ENCODE measurements at places on chromosomes 7 and 10. TPM values are rescaled to one million over a fixed set of nuclear protein-coding genes. Genes with fewer than 3 reads are reported as not detected.

- DNase-seq: no peak
Observed at GRCh38 chr10:34962866-34963265, 127.3 kb downstream of the CUL2 start.

GRCh38 chr7:51456431-51457060 is 139.9 kb upstream of the COBL start:
- DNase-seq: no peak

DNA sequence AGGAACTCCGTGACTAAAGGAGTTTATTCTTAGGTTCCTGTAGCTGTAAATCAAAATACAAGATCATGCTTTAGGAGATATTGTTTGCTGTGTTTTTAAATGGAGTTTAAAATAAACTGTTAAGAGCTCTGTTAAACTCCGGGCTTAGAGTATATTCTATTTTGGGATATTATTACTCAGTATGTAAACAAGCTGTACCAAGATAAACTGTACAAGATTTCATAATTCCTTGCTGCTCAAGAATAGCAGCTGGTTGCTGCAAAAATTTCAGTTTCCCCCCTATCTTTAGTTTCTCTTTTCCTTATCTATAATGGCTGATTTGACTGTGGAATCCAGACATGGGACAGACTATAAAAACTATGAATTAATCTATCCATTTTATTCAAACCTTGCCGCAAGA is 215.7 kb downstream of the HTR7 start:
- DNase-seq: no peak

SEM1 gene
- polyA plus RNA-seq: 117 TPM

GRCh38 chr10:119806334-119807130 is 66.1 kb downstream of the MCMBP start:
- no peak for DNase-seq

DNA sequence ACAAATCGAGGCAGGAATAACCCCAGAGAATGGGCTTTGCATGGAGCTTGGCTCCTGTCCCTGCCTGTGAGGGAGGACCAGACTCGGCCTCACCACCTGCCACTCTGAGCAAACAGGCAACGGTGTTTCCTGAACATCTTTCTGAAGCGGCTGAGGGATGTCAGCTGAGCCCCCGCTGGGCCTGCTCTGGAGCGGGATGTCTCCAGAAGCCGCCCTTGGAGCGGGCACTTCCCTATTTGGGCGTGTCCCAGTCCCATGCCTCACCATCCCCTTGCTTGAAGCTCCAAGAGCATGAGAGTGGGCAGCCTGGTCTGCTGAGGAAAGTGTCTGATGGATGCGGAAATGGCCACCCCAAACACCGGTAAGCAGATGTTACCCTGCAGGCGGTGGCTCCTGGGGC is 10.2 kb downstream of the ALKBH4 start:
- DNase-seq: no peak

RAPGEF5 gene
- polyA plus RNA-seq: 14.6 TPM

- no peak for DNase-seq
Observed at GRCh38 chr10:79403441-79404230, 41.8 kb downstream of the ZCCHC24 start.

ACTR3C gene
- polyA plus RNA-seq: 1.3 TPM

DNA sequence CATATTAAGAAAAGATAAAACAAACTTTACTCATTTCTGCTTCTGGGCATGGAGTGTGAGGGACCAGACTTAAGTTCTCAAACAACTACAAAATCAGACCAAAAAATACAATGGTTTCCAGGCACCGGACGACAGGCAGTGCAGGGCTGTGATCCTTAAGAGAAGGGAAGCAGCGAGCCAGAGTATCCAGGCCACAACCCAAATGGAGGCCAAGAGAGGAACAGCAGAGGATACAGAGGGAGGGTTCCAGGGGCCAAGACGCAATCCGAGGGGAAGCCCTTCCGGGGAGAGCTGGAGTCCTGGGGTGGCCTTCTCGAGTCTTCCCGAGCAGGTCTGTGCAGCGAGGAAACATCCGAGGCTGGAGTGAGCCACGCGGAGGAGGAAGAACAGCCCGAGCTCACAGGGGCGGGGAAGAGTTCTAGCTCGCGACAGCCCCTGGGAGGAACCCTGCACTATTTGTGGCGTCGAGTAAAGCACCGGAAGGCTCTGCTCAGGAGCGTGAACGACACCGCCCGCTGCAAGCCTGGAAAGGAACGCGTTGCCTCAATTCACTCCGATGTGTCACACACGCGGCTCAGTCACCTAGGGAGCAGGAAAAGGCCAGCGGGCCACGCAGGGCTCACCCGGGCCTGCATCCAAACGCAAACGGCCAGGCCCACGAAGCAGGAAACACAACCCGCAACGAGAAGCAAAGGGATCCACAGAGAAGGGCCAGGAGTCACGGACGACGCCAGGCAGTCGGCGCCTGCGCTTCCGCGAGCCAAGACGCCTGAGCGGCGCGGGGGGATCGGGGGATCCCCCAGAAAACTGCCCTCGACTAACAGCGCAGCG is 933 bp upstream of the RNF32 start:
- peak; percentile 19 for DNase-seq

DNA sequence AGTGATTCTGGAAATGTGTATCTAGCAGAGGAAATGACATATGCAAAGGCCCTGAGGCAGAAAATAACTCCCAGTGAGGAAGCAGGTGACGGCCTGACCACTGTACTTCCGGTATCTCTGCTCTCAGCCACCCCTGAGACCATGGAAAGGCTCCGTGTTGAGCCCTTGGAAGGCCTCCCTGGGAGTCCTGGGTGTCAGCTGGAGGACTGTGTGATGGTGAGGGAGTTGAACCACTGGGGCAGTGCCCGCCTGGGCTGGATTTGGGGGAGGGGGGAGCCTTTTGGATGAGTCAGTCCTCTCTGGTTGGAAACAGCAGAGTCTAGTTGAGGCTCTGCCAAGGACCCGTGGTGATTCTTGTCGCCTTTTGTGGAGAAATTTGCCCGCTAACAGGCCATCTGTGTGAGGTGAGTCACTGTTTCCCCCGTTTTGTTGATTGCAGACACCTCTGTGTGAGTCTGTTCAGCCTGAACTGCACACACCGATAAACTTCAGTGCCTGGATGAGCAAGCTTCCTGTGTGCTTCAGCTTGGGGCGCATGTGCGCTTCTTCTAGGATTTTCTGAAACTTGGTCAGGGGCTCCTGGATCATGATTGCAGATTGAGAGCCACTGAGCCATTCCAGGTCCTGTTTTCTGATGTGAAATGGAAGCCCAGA is 98.6 kb downstream of the GRK5 start:
- peak; percentile 47 for DNase-seq

- DNase-seq: peak; percentile 95
Observed at GRCh38 chr7:5596046-5596895, 172.6 kb upstream of the TNRC18 start.

GRCh38 chr7:5519515-5519928 is 95.9 kb upstream of the TNRC18 start:
- no peak for DNase-seq

- DNase-seq: no peak
Observed at GRCh38 chr7:121578669-121579068, 182.6 kb upstream of the FAM3C start.

NPC1L1 gene
- polyA plus RNA-seq: 0.08 TPM

- DNase-seq: no peak
Observed at GRCh38 chr10:60856405-60856804, 78.1 kb downstream of the CDK1 start.

GRCh38 chr7:5780801-5781496 is 514 bp downstream of the RNF216 start:
- DNase-seq: no peak

- no peak for DNase-seq
Observed at GRCh38 chr7:103912891-103913605, 76.4 kb downstream of the RELN start.

GRCh38 chr7:157412021-157412443 is 75.2 kb downstream of the DNAJB6 start:
- no peak for DNase-seq

GRCh38 chr7:112930787-112931186 is 140.6 kb upstream of the TMEM168 start:
- no peak for DNase-seq

PDK4 gene
- 19.2 TPM for polyA plus RNA-seq

DNAJC9 gene
- polyA plus RNA-seq: 19.6 TPM

DNA sequence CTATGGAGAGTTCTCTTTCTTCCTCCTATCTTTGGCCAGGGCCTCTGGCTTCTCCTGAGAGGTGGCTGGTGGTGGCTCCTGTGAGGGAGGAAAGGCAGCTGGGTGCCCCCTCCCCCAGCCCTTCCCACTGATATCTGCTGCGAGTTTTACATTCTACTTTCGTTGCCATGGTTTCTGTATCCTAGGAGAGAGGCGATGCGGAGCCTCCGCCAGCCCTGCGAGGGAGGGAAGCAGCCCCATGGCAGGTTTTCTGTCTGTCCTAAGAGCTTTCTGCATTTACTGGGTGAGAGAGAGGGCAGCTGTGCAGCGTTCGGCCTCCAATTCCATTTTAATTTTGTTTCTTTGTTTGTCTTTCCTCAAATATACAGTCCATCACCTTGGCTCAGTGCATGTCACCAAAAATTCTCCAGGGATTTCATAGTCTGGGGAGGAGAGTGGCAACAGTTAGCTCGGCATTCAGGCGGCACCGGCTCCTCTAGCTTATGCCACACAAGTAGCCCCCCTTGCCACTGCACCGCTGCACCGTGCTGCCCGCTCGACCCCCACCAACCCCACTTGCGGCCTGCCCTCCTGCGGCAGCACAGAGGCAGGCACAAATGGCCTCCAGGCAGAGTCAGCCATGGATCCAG is 20.4 kb downstream of the DNAJB12 start:
- DNase-seq: no peak

- DNase-seq: peak; percentile 64
Observed at GRCh38 chr7:70698219-70698832, 433.6 kb upstream of the GALNT17 start.

DNA sequence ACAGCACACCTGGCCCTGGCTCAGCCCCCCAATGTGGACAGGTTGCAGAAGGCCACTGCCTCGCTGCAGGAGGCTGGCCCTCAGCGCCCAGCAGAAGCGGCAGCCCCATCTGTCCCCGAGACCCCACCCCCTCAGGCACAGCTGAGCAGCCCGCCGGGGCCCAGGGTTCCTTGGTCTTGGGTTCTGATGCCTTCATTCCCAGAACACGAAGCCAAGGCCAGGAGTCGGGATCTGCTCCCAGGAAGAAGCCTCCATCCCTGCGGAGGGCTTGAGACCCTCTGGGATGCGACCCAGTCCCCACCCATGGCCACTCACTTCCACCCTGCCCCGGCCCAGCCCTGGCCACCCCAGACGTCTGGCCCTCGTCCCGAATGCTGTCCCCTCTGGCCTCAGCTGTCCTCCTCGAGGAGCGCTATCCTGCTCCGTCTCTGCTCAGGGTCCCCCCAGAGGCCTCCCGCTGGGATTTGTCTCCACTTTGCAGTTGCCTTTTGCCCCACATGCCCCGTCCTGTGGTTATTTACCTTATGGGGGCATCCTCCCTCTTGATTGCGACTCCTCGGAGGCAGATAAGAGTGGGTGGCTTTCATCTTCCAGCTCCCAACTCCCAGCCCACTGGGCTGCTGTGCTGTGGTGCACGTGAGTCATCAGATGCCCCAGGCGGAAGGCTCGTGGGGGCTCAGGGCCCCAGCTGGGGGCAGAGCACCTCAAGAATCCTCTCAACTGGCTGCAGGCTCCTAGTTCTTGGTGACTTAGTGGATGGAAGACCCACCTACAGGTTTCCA is 97.5 kb downstream of the MKI67 start:
- no peak for DNase-seq

DNA sequence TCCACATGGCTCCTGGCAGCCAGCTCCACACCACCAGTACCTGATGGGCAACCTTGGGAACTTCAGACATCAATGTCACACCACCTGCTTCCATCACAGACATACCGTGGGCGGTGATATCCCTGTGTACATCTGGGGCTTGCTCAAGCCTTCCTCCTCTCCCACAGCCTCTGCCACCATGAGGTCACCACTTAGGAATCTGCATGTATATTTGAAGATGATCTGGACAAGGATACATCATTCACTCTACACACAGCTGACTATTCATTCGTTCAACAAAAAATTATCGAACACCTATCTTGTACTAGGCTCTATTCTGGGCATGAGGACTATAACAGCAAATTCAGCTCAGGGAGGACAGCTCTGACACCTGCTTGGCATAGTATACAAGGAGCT is 6.8 kb downstream of the DLG5 start:
- no peak for DNase-seq

DNA sequence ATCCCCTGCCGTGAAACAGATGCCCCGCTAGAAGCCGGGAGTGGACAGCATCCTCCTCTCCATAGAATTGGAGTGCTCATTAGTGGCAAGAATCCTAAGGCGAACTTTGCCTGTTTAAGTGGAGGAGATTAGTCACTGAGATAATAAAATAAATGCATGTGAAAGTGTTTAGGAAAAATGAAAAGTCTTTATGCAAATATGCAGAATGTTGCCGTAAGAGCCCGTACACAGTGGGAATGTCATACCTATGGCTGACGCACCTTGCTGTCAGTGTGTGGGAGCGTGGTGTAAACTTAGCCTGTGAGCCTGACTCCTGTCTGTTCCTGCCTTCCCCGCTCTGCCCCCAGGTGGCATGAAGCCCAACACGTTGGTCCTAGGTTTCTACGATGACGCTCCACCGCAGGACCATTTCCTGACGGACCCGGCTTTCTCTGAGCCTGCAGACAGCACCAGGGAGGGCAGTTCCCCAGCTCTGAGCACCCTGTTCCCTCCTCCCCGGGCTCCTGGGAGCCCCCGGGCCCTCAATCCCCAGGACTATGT is 1.7 kb upstream of the TRIP6 start:
- DNase-seq: no peak

GRCh38 chr7:132830941-132831340 is 250.9 kb downstream of the CHCHD3 start:
- DNase-seq: no peak

GRCh38 chr7:24834128-24834798 is 77.0 kb upstream of the GSDME start:
- DNase-seq: no peak

DNA sequence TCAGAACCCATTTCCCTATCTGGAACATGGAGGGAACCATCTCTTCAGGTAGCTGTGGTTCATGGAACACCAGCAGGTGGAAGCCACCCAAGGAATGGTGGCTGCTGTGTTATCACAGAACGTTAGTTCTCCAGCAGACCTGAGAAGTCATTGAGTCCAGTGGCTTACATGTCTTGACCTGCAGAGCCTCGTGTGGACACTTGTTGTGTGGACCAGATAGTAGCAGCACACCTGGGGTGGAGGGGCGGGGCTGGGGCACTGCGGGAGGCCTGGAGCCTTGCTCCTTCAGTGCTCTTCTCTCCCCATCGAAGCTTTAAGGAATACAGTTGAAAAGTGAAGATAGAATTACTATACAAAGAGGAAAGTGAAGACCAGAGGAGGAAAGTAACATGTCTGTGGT is 42.4 kb downstream of the VWA2 start:
- DNase-seq: no peak

DNA sequence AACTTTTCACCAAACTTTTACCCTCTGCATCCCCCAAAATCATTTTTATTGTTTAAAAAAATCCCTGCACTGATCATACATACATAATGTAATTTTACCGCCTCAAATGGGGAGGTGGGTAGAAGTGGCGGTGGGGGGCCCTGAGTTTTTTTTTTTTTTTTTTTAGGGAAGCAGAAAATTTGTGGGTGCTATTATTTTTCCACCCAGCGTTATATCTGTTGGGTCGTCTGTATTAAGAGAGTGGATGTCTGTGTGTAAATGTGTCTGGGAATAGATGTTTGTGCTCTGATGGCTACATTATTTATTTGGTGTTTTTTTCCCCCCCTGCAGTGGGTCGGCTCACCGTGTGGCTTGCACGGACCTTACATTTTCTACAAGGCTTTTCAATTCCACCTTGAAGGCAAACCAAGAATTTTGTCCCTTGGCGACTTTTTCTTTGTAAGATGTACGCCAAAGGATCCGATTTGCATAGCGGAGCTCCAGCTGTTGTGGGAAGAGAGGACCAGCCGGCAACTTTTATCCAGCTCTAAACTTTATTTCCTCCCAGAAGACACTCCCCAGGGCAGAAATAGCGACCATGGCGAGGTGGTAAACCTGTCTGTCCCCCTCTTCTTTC is 438 bp downstream of the ARID5B start:
- peak; percentile 74 for DNase-seq

GPC2 gene
- polyA plus RNA-seq: 10.1 TPM
